ENCODE measurements at places on chromosomes 1 and 21. TPM values are rescaled to one million over a fixed set of nuclear protein-coding genes. Genes with fewer than 3 reads are reported as not detected.

The UMODL1 gene
- total RNA-seq, result 0.19 TPM

The AMPD1 gene
- total RNA-seq, result not detected

The KRTAP21-2 gene
- total RNA-seq, result not detected

The FCRL2 gene
- total RNA-seq, result not detected

The NCMAP gene
- not detected for total RNA-seq

The ADCY10 gene
- total RNA-seq, result not detected

The C4BPA gene
- not detected for total RNA-seq

The PTPN14 gene
- total RNA-seq, result 0.28 TPM

The GGPS1 gene
- total RNA-seq, result 30.4 TPM

The TRIM67 gene
- total RNA-seq, result not detected

The ELAPOR1 gene
- 2.3 TPM for total RNA-seq

The ZNF687 gene
- 27.7 TPM for total RNA-seq

The MTMR11 gene
- 7.2 TPM for total RNA-seq

The OMA1 gene
- total RNA-seq, result 33.5 TPM

The LAMTOR2 gene
- 57.1 TPM for total RNA-seq

The SPRR2F gene
- not detected for total RNA-seq

The PLXNA2 gene
- 0.36 TPM for total RNA-seq

The BRDT gene
- not detected for total RNA-seq

Data from activated naive CD4-positive, alpha-beta T cell treated with anti-CD3 and anti-CD28 coated beads, Interleukin-2, amount 10 ng/mL, durations not matched to agents 5 hours and 36 hours (primary cell).